ENCODE measurements at places on chromosomes 5 and 9.

DNA sequence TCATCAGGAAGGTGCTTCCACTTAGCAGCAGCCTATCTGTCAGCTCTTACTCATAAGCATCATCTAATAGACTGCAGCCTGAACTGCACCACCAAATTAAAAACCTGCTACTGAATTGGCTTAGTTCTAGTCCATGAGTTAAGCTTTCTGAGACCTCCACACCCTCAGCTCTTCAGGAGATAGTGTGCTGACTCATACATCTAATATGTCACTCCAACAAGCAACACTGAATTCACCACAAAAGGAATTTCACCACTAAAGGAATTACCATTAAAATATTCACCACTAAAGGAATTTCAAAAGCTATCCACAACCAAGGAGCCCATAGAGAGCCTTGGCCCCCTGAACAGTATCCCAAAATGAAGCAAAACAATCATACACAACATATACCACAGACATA, 418.5 kb upstream of the RORB start:
- no peak for DNase-seq

DNA sequence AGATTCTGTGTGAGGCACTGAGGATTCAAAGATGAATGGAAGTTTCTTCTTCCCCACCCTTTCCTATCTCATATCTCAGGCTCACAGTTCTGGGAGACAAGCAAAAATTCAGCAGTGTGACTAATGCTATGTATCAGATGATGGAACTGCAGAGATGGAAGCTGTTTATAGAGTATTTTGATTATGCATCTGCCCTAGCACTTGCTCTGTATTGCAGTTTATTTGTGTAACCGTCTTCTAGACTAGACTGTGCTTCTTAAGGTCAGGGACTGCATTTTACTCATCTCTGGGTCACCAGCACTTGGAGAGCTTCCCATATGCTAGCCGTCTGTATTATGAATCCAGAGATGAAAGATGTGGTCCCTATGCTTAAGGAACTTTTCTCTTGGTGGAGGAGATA, 12.6 kb downstream of the CAVIN4 start:
- no peak for DNase-seq

GRCh38 chr9:130962418-130963316, 23.6 kb upstream of the FIBCD1 start:
- no peak for DNase-seq

- no peak for DNase-seq
Observed at GRCh38 chr9:117927354-117927753, 223.2 kb downstream of the TLR4 start.

DNA sequence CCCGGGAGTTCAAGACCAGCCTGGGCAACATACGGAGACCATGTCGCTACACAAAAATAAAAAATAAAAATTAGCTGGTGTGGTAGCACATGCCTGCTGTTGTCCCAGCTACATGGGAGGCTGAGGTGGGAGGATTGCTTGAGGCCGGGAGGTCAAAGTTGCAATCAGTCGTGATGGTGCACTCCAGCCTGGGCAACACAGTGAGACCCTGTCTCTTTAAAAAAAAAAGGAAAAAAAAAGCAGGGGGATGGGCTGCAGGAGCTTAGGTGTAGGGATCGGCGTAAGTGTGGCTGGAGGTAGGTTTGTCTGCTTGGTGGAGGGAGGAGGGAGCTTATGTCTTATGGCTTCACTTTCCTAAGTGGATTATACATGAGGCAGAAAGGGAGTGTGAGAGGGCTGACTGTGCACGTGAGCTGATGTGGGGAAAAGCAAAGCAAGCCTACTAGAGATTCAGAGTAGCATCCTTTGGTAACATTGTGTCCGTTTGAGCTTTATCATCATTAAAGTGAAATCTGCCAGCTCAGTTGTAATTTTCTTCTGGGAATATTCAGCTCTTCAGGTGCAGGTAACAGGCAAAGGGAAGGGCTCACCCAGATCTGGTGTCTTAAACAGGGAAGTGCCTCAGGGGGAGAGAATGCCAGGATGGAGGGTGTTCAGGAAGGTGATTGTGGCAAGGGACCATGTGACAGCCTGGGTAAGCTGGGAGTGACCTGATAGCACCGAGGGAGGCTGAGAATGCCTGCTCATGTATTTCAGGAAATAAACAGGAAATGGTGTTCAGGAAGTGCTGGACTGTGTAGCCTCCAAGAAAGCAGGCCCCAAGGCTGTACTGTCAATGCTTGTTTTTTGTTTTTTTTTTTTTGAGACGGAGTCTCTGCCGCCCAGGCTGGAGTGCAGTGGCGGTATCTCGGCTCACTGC, 17.6 kb upstream of the SETX start:
- DNase-seq: peak; percentile 36

DNA sequence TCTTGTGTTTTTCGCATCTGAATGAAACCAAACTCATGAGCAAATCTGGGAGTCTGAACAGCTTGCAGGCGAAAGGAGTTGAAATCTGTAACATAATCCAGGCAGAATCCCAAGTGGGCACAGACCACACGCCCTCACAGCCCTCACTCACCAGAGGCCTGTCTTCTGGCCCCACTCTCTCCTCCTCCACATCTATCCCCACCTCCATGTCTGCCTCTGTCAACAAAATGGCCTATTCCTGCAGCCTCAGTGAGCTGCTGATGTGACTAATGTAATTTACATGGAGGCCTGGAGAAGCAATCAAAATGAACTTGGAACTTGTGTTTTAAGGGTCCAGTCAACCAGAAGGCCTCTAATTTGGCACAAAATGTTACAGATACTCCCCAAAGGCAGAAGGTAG, 136.6 kb downstream of the GNA14 start:
- no peak for DNase-seq

GRCh38 chr9:132630811-132631210, 39.0 kb downstream of the DDX31 start:
- no peak for DNase-seq

GRCh38 chr5:132245593-132245992, 11.9 kb upstream of the PDLIM4 start:
- DNase-seq: no peak

GRCh38 chr5:179577286-179577960, 27.1 kb downstream of the RUFY1 start:
- DNase-seq: no peak

DNA sequence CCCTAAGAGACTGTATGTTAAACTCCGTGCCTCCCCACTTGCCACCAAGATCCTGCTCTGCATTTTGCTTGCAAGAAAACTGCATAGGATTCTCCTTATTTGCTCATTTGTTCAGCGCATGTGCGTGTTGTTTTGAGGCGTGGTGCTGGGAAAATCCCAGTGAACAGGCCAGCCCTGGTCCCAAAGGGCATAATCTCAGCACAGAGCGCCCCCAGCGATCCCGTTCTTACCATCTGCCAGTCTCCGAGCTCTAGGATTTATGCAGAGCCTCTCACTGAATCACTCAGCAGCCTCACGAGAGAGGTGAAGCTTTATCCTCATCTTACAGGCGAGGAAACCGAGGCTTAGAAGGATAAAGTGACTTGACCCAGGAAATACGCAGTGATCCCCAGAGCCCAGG, 11.5 kb downstream of the PRRX2 start:
- no peak for DNase-seq

- DNase-seq: peak; percentile 59
Observed at GRCh38 chr5:9536717-9537116, 9.2 kb downstream of the SEMA5A start.

- DNase-seq: no peak
Observed at GRCh38 chr9:71384343-71384742, 262.9 kb upstream of the TRPM3 start.

DNA sequence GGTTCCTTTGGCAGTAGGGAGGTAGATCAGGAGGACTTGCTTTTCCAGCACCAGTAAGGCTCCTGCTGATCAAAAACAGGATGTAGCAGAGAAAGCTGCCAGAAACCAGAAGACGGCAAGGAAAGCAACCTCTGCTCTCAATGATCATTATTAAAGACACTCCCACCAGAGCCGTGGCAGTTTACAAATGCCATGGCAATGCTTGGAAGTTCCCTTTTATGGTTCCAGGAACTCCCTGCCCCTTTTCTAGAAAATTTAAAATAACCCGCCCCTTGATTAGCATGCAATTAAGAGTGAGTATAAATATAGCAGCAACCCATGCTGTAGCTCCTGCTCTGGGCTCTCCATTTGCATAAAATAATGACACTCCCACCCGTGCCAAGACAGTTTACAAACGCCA, 16.1 kb downstream of the EQTN start:
- DNase-seq: no peak

DNA sequence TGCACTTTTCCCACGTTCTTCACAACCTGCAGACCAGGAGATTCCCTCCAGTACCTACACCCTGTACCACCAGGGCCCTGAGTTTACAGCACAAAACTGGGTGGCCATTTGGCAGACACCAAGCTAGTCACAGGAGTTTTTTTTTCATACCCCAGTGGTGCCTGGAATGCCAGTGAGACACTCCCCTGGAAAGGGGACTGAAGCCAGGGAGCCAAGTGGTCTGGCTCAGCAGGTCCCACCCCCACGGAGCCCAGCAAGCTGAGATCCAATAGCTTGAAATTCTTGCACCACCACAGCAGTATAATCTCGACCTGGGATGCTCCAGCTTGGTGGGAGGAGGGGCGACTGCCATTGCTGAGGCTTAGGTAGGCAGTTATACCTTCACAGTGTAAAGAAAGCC, 26.3 kb upstream of the SMC5 start:
- no peak for DNase-seq

DNA sequence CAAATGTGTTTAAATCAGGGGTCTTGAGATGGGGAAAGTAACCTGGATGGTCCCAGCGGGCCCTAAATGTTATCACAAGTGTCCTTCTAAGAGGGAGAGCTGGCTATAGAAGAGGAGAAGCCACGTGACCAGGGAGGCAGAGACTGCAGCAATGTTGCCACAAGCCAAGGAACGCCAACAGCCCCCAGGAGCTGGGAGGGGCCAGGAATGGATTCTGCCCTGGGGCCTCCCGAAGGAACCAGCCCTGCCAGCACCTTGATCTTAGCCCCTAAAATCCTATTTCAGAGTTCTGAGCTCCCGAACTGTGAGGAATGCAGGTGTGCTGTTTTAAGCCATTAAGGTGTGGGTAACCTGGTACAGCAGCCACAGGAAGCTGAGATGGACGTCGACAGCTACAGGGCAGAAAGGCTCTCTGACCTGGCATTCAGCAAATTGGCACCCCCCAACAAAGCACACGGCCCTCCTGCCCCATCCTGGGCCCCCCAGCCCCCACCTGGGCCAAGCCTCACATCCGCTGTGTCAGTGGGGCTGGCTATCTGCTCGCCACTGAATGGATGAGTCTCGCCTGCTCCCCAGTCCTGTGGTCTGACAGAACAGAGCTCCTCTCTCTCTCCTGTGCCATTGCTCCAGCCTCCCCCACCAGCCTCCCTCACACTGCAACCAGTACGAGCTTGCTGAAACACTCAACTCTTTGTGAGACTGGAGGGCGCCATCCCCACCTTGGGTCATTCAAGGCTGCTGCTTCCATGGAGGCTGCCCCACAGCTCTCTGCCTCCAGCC, 78.8 kb downstream of the ADAMTS2 start:
- DNase-seq: peak; percentile 11

GRCh38 chr5:17257705-17258273, 40.4 kb downstream of the BASP1 start:
- DNase-seq: no peak

GRCh38 chr9:110758201-110758600, 89.6 kb downstream of the MUSK start:
- DNase-seq: no peak

DNA sequence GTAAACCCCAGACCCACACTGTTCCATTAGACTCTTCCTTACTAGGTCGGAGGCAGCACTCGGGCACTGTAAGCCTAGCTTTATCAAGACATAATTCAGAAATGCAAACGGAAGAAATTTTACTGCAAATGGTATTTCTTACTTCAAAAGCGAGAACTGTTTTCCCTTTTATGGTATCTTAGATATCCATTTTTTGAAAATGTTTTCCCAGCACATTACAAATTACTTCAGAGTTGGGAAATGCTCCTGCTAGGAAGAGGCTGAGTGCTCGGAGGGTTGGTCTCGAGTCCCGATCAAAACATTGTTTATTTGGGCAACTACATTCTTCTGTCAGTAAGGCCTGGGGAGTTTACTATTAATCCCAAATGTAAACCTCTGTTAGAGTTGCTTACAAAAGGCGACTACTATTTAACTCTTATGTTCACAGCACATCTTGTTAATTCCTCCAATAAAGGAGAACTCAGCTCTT, 332.9 kb downstream of the CWC27 start:
- no peak for DNase-seq

- DNase-seq: no peak
Observed at GRCh38 chr5:171131497-171131896, 177.6 kb upstream of the TLX3 start.

Data from left ventricle myocardium inferior (tissue), 1 donor.